ENCODE measurements at places on chromosomes 7 and 10.
A peak's percentile ranks its signal among the peaks of the same experiment; 100 is the strongest.

- no peak for DNase-seq
Observed at GRCh38 chr10:15625261-15625660, 94.5 kb downstream of the ITGA8 start.

- peak; percentile 37 for DNase-seq
Observed at GRCh38 chr7:94022550-94022949, 18.4 kb upstream of the BET1 start.

- peak; percentile 12 for DNase-seq
Observed at GRCh38 chr10:92181575-92181974, 109.3 kb downstream of the CPEB3 start.

DNA sequence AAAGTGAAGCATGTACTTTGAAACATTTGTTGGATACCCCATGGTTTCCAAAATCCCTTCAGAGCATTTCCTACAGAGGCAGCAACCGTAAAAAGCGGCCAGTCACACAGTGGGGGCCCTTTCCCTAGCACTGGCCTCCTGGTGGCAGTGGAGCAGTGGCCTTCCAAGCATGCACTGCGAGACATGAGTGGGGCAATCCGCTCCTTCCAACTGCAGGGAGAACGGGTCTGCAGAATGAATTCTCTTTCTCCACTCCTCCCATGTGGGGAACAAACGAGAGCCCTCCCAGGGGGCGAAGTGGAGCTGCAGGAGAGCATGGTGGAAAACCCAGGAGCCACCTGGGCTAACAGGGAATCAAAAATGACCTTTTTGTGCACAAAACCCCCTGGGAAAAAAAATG is 542.9 kb upstream of the GALNT17 start:
- no peak for DNase-seq

- no peak for DNase-seq
Observed at GRCh38 chr10:91286572-91286971, 66.1 kb downstream of the PCGF5 start.

GRCh38 chr10:26310361-26310760 is 93.8 kb downstream of the GAD2 start:
- no peak for DNase-seq

DNA sequence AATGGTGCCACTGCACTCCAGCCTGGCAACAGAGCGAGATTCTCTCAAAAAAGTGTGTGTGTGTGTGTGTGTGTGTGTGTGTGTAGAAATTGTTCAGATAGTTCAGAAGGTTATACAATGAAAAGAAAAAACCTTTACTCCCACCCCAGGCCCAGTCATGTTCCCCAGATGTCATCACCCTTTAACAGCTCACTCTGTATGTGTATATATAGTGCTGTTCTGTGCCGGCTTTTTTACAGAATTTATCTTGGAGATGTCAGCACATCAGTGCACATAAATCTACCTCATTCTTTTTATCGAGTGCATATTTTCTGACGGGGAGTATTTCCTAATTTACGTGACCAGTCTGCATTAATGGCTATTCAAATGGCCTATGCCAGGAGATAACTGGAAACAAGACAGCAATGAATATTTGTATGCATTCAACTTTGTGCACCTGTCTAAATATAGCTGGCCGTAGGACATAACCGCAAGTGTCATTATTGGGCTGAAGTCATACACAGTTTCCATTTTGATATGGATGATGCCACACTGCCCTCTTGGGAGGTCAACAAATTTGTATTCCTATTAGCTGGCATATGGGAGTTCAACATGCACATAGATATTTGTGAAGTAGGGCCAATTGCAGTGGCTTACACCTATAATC is 11.7 kb downstream of the NIPSNAP2 start:
- no peak for DNase-seq

DNA sequence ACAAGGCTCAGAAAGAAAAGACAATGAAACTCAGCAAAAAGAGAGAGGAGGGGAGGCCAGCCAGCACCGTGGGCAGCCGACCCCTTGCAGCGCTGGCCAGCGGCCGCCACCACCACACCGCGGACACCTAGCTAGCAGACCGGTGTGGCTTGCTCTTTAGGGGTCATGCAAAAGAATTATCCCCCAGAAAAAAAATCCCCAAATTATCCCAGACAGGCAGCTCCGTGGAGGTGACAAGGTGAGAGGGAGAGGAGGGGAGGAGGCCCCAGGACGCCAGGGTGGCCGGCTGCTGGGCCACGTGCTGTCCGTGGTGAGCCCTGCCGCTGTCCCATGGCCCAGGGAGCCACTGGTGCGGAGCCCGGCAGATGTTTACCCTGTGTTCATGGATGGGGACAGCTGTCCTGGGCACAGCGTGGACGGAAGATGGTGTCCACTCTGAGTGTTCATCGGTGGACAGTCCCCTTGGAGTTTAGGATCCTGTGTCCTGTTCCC is 16.5 kb downstream of the YKT6 start:
- no peak for DNase-seq

- no peak for DNase-seq
Observed at GRCh38 chr10:129730272-129730992, 233.6 kb downstream of the EBF3 start.

DNA sequence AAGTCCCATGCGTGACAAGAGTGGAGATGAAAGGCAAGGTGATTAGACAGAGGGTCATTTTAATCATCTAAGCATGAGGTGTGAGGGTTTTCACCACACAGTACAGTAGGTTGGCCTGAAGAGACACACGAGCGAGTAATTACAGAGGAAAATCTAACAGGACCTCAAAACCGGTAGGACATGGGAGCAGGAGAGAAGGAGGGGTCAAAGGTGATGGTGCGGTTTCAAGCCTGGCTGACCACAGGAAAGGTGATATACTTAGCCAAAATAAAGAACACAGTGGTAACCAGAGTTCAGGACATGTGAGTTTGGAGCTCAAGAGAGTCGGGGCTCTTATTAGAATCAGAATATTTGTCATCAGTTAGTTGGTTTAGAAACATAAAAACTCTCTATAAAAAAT is 20.0 kb downstream of the GLI3 start:
- no peak for DNase-seq

GRCh38 chr7:151007469-151007898 is 16.7 kb downstream of the NOS3 start:
- DNase-seq, result no peak

DNA sequence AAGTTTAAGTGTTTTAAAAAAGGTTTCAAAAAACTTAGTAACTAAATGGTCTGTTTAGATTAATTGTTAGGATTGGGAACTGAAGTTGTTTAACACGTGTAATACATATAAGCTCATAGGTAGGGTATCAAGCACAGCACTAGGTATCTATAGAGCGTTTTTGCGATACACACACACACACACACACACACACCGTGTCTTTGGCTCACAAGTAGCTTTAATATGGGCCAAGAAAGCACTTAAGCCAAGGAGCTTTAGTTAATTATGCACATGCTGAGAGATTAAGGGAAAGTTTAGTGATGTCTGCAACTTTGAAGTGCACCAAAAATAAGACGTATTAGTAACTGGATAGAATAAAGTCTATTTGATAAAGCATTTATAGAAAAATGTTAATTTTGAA is 93.8 kb upstream of the CNTNAP2 start:
- no peak for DNase-seq

GRCh38 chr10:119595134-119595675 is 1.6 kb downstream of the TIAL1 start:
- peak; percentile 67 for DNase-seq

- no peak for DNase-seq
Observed at GRCh38 chr10:70981171-70981836, 92.9 kb upstream of the PCBD1 start.

DNA sequence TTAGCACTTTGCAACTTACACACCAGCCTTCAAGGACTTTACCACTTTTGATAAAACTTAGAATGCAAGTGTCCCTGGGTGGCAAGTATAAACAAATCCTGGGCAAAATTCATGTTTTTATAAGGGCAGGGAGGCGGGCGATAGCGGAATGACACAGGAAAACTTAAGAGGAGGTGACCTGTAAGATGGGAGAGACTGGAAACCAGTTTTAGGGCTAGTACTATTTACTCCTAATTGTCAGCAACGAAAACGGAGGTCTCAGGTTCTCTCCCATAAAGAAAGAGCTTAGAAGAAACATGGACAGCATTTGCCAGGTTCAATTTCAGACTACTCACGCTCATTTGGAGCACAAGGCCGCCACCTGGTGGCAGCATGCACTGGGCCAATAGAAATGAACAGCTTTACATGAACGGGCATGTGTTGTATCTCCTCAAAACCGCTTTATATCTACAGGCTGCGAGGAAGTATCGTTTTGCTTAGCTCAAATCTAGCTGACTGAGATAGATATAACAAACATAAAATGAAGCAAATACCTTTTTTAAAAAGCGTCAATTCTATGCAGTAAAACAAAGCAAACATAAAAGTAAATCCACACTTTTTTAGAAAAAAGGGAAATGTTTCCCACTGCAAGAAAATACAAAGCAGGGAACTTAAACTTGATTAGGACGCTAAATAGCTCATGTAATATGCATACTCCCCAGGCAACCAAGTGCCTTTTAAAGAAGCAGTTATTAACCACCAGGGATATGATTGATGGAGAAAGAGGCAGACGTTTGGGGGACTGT is 37.6 kb upstream of the SVOPL start:
- DNase-seq, result peak; percentile 85

DNA sequence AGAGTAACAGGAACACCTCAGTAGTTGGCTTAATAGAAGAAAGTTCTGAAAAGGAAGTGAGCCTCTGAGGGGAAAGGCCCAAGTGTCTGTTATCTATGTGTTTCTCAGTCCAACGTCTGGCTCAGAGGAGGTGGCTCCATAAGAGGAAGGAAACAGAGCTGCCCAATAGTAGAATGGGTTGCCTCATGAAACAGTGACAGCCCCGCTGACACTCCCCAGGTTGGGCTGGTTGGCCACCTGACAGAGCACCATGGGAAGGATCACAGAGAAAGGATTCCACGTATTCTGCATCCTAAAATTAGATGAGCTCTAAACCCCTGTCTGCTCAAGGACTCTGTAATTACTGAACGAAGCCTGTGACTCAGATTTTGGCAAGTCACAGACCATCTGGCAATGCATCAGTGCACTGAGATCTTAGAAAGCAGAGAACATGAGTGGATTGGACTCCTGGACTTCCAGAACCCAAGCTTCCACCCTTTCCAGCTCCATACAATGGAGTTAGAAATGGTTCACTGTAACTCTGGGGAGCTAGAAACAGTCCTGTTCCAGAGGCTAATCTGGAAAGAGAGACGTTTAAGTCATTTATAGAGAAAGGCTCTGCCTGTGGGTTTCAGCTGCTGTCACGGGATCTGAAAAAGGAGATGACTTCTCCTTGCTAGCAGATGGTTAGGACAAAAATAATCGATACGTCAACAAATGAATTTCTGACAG is 2.9 kb downstream of the PKD2L1 start:
- no peak for DNase-seq

- peak; percentile 65 for DNase-seq
Observed at GRCh38 chr10:116947841-116948529, 57.0 kb downstream of the SHTN1 start.

DNA sequence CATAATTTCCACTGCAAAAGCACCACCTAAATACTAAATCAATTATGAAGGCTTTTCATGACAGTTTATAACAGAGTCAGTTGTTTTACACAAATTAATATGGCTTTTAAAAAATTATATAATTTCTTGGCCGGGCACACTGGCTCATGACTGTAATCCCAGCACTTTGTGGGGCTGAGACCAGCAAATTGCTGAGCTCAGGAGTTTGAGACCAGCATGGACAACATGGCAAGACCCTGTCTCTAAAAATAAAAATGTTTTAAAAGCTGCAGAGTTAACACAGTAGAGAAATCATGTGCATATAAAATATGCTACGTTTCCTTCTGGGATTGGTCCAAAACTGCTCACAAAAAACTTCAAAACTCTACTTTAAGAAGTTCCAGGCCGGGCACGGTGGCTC is 43.6 kb upstream of the EIF4H start:
- no peak for DNase-seq

- DNase-seq, result no peak
Observed at GRCh38 chr7:121485467-121486243, 89.5 kb upstream of the FAM3C start.

DNA sequence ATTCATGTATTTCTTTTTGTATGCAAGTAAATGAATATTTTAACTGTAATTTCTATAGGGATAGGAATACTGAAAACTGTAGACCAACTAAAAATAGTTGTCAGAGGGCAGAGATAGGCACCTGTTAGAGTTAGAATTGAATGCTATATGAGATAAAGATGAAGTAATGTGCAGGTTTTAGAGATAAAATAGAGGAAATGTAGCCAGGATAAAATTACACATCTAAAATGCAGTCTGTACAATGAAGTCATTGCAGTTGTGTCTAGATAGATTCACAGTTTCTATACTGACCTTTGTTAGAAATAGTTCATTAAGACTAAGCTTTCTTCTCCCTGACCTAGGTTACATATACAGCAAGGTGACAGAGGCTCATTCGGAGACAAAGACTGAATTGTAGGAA is 46.2 kb downstream of the SMNDC1 start:
- no peak for DNase-seq

GRCh38 chr7:96996958-96997511 is 8.3 kb upstream of the DLX6 start:
- no peak for DNase-seq

- DNase-seq, result peak; percentile 53
Observed at GRCh38 chr10:119657725-119658124, 6.5 kb downstream of the BAG3 start.

DNA sequence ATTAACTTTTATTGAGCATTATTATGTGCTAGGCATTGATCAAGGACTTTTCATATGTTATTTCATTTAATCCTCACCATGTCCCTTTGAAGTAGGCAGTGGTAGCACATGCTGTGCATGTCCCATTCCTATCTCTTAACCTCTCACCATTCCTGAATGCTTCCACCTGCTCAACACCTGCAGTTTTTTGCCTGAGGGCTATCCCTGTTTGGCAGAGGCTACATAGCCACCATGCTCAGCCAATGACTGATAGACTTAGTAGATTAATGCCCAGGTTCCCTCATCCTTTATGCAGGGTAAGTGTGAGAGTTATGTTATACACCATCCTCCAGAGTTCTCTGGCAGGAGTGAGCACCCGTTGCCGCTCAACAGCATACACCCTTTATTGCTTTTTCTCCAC is 387.8 kb downstream of the BBS9 start:
- DNase-seq, result no peak

GRCh38 chr7:112462236-112462635 is 12.0 kb downstream of the IFRD1 start:
- peak; percentile 92 for DNase-seq

DNA sequence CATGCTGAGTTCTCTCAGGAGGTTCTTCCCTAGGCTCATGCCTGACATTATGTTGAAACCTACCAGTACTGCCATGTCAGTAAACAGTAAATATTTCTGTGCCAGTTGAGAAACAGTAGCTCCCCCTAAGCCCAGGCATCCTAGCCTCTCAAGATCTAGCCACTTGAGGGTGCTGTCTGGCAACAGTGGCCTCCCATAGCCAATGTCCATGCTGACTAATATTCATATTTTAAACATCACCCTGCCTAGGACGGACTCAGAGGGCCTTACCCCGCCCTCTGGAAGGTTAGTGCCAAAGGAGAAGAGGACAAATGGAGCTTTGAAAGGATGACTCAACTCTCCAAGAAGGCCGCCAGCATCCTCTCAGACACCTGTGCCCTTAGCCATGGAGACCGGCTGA is 7.7 kb downstream of the ACSM6 start:
- DNase-seq, result peak; percentile 68

Data from iris pigment epithelial cell (primary cell).